NCI-H1092 (cell line): ENCODE measurements at places on chromosomes 2 and 18.

GRCh38 chr2:207467716-207468347 lies 61.9 kb upstream of the CREB1 start:
- no peak for DNase-seq

DNA sequence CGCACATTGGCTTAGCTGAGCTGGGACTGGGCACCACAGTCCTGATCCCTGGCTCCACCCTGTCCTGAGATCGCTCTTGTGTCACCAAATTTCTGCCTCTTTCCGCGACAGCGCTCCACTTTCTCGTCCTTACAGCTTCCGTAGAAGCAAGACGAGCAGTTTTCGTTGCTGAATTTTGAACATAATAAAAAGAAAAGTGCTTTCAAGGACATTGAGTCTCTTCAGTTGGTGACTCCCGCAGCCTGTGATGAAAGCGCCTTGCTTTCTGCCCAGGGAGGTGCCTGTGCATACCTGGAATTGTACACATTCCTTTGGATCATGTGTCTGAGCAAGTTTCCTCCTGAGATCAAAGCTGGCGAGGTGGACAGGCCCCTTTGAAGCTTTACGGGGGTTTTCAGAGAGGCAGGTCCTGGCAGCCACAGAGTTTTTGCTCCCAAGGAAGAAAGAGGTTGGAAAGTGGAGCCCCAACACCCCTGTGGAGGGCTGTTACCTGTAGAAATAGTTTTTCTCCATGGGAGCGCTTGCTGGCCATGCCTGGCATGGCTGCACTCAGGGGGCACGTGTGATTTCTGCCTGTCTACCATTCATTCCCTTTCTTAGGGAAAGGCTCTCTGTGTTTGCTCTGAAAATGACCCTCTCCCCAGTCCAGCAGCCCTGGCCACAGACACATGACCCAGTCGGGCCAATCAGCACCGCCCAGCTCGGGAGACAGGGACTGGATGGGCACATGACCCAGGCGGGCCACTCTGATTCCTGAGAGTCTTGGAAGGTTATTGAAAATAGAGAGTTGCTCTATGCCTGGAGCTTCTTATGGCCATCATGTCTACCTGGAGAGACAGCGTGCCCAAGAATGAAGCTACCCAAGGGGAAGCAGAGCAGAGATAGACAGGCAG lies 115.6 kb upstream of the OTOS start:
- no peak for DNase-seq

DNA sequence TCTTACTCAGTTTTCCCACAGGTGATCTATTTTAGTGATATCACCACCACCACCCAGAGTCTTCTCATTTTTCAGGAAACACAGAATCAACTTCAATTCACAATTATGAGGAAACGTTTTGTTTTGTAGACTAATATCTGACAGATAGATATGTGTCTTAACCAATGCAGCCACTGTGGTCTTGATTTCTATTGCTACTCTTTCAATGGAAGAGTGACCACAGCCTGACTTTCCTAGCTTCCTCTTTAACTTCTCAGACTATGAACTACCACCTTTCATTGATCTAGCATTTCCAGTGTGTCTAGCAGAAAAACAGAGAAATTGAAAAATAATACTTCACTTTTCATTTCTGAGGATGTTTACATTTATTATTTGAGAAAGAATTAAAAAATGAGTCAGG lies 20.5 kb downstream of the ADAM17 start:
- no peak for DNase-seq

GRCh38 chr2:84964406-84965191 lies 6.4 kb upstream of the KCMF1 start:
- DNase-seq: no peak

DNA sequence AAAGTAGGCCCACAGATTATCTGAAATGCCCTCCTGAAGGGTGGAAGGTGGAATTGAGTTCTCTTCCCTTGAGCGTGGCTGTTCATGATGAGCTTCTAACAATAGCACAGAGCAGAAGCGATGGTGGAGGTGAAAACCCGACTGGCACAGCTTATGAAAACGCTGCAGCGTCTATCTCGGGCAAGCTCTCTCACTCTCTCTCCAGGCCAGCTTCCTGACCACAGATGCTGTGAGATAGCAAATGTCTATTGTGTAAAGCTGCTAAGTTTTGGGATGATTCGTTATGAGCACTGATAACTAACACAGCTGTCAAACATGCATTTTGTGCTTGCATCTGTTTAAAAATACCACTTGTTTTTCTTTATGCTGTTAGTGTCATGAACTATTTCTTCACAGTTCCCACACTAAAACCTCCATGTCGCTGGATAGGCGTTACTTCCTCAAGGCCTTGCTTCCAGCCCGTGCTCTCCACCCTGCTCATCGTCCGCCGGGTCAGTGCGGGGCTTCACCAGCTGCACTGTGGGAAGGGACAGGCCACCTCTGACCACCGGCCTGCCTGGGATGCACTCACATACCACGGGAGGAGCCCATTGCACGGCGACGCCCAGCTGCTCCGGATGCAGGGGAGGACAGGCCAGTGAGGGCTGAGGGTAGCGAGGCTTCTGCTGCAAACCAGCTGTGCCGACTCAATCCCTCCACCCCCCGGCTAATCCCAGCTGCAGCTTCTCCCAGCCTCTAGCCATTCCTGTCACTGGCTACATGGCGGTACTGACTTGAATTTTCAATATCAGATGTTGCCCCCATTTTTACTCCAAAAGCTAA lies 60.0 kb upstream of the OTOS start:
- no peak for DNase-seq

DNA sequence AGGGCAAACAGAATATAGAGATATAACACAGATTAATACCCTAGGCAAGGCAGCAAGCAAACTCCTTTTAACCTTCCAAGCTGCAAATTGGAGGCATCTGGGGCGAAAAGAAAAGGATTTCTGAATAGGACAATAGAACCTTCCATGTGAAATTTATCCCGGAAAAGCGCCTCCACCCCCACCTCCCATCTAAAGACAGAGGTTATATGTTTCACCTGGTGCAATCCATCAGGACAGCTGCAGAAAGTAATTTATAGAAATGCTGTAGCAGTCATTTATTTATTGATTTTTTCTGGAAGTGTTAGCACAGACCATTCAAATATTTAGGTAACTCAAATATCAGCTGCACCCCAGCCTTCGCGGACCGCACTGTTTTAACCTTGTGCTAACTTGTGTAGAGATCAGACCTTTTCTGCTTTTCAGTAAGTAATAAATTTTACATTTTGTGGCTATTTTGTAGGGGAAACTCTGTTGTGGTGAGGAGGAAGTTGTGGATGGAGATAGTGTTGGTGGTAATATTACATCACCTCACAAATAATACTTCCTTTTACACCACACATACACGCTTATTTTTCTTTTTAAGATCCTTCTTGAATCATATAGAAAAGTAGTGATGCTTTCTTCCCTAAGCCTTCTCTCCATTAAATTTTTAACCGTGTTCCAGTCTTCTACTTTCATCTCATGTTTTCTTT lies 919.3 kb upstream of the CDH2 start:
- peak; percentile 42 for DNase-seq

DNA sequence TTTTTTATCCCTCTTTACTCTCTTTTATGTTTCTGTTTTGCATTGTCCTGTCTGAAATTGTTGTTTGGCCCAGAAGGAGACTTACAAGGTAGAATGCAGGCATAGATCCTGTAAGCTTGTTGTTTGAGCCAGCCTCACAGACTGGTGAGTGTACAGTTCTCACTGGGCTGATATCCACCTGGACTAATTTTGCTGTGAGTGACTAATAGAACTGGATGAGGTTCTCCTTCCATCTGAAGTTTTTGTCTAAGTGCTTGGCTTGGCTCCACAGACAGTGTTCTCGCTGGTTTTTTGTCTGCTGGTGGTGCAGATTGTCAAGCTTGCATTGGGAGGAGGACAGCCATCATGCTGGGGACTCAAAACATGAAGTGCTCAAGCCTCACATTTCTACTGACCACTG lies 495.7 kb downstream of the TSN start:
- no peak for DNase-seq

GRCh38 chr2:11589316-11589940 lies 55.6 kb downstream of the GREB1 start:
- DNase-seq: no peak

DNA sequence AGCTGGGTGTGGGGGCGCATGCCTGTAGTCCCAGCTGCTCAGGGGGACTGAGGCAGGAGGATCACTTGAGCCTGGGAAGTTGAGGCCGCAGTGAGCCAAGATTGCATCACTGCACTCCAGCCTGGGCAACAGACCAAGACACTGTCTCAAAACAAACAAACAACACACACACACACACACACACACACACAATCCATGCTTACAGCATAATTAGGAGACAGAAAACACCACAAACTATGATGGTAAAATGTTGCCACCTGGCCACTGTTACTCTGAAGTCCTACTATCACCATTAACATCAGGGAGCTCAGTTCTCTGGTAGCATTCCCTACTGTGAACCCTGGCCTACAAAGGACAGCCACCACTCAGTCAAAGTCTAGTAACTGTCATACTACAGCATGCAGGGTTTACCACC lies 18.3 kb downstream of the DNPEP start:
- DNase-seq: no peak

DNA sequence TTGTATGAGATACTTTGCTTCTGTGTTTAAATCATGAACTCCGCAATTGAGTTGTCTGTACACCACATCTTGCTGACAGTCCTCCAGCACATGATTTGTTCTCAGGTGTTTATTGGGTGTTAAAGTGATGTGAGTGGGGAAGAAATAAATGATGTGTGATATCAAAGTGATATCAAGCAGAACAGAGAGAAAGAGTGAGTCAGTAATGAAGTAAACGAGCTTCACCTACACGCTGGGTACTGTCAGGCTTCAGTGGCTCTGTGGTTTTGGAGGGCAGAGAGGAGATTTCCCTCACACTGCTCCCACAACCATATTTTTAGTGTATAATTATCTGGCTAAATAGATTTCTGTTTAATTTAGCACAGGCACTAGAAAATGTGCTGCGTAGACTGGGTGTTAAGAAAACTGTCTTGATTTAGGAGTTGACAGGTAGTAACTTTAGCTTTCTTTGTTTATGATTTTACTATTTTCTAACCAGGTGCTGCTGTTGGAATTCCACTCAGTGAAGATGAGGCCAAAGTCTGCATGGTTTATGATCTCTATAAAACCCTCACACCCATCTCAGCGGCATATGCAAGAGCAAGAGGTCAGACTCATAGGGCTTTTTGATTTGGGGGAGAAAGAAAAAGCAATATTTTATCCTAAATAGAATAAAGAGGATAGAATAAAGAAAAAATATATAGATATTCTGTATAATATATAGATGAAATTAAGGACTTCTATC lies 21.2 kb downstream of the ATIC start:
- no peak for DNase-seq

GRCh38 chr2:237675316-237675715 lies 47.9 kb downstream of the LRRFIP1 start:
- no peak for DNase-seq

GRCh38 chr2:189559579-189560272 lies 20.9 kb downstream of the SLC40A1 start:
- no peak for DNase-seq

- no peak for DNase-seq
Measured at GRCh38 chr2:222819722-222820333, 41.0 kb upstream of the ACSL3 start.

DNA sequence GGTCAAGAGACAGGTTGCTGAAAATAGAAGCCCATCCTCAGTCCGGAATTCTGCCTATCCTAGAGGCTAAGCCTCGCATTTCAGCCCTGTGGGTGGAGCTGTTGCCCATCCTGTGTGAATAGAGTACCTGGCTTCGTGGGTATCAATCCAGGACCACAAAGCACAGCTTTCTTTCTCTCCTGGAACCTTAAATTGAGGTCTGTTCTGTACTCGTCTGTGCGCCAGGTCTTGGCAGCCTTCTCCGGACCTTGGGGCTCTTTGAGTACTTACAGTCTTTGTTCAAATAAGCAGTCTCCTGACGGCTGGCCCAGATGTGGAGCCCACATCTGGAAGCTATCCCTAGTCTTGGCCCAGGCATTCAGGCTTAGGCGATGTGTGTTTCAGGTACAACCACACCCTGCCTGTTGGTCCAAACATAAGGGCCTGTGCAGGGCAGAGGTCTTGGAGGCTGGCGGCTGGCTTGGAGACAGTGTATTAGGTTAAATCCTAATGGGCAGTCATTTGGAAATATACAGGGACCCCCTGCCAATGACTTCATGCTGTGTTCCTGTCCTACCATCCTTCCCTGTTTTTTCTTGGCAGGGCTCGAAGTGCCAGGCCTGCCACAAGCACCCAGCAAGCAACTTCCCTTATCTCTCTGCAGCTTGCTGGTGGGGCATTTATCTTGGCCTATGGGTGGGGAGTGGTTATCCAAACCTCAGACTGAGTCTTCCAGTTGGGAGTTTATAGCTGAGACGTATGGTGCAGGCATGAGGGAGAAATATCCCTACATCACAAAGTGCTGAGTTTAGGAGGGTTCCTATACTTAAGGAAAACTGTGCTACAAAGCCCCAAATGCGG lies 294.1 kb downstream of the BCL2 start:
- peak; percentile 71 for DNase-seq

DNA sequence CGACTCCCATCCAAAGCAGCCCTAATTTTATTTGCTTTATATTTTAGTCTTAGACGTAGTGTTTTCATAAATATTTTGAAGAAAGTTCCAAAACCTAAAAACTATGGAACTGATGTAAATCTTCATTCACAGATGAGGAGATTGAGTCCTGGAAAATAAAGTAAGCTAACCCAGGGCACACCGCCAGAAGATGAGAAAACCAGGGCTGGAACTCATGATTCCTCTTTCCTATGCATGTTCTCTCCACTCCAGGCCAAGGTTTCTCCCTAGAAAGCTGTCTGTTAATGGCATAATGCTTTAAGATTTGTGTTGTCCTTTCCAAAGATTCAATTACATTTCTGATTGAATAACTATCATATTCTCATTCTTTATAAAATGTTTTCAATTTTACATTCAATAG lies 78.4 kb upstream of the ZC3H15 start:
- DNase-seq: no peak

DNA sequence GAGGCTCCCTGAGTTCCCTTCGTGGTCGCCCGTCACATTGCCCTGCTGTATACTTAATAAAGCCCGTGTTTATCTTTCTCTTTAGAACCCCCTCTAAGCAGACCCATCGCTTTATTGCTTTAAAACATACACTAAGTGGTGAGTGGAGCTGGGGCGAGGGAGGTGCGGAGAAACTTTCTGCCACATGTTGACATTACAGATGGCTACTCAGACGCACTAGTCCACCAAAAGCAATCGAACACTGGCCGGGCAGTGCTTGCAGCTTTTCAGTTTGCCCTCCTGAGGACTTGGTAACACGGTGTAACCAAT lies 859 bp upstream of the COLEC12 start:
- DNase-seq: no peak

- no peak for DNase-seq
Measured at GRCh38 chr18:76678248-76678647, 144.1 kb upstream of the ZNF236 start.

- DNase-seq: no peak
Measured at GRCh38 chr2:190079160-190079559, 16.6 kb upstream of the MSTN start.

GRCh38 chr2:127124426-127124825 lies 17.5 kb upstream of the BIN1 start:
- no peak for DNase-seq

- no peak for DNase-seq
Measured at GRCh38 chr2:218331745-218332144, 24.9 kb upstream of the CATIP start.

GRCh38 chr2:65566617-65567016 lies 134.2 kb upstream of the SPRED2 start:
- DNase-seq: no peak

GRCh38 chr2:1170241-1170640 lies 219.6 kb downstream of the SNTG2 start:
- DNase-seq: no peak

- no peak for DNase-seq
Measured at GRCh38 chr2:18701981-18702380, 112.6 kb upstream of the NT5C1B start.

- no peak for DNase-seq
Measured at GRCh38 chr2:151616760-151617339, 117.4 kb downstream of the NEB start.
